ENCODE measurements at places on chromosomes 7 and 10. TPM values are rescaled to one million over a fixed set of nuclear protein-coding genes. Genes with fewer than 3 reads are reported as not detected.
A peak's percentile ranks its signal among the peaks of the same experiment; 100 is the strongest.

GRCh38 chr7:102215711-102216110 is 71.0 kb upstream of the SH2B2 start:
- H3K4me1 ChIP-seq: peaks cover 3% of the 10 kb centered on the region
- no peaks in the 10 kb centered on the region for H3K27me3 ChIP-seq
- peaks cover 6% of the 10 kb centered on the region for H3K36me3 ChIP-seq

LDB1 gene
- total RNA-seq: 76.4 TPM

- no peak for DNase-seq
- H3K27me3 ChIP-seq: no peaks in the 10 kb centered on the region
- H3K4me3 ChIP-seq: no peak overlapping the region
These were observed 202.8 kb upstream of the SMIM30 start for GRCh38 chr7:113321201-113321600.

KIAA1217 gene
- 2.0 TPM for total RNA-seq

GRCh38 chr10:109668703-109669102 is 254.6 kb downstream of the XPNPEP1 start:
- H3K27me3 ChIP-seq: no peaks in the 10 kb centered on the region
- no peaks in the 10 kb centered on the region for H3K4me1 ChIP-seq
- no peak for DNase-seq
- no peaks in the 10 kb centered on the region for H3K36me3 ChIP-seq

DNA sequence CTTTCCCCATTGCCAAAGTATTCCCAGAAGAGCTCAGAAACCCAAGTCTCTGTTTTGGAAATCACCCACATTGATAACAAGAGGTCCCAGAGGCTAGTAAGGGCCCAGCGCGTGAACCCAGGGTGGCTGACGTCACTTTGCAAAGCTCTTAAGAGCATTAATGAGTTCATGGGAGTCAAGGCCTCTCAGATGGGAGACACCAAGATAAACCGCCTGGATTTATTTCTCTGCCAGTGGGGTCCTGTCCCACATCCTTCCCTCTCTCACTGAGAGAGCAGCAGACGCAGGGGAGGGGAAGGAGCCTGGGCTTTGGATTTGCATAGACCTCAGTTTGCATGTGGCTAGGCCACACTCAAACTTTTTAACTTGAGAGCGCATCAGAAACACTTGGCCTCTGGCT is 184.8 kb upstream of the PDE1C start:
- H3K36me3 ChIP-seq: no peaks in the 10 kb centered on the region
- no peaks in the 10 kb centered on the region for H3K27me3 ChIP-seq
- H3K27ac ChIP-seq: no peak overlapping the region
- peak; percentile 21 for DNase-seq
- H3K4me1 ChIP-seq: no peaks in the 10 kb centered on the region

GRCh38 chr10:119190353-119190752 is 11.7 kb upstream of the PRDX3 start:
- H3K4me1 ChIP-seq: peaks cover 25% of the 10 kb centered on the region
- DNase-seq: no peak
- H3K27me3 ChIP-seq: no peaks in the 10 kb centered on the region
- H3K4me3 ChIP-seq: peak overlapping the region; percentile 51

DNA sequence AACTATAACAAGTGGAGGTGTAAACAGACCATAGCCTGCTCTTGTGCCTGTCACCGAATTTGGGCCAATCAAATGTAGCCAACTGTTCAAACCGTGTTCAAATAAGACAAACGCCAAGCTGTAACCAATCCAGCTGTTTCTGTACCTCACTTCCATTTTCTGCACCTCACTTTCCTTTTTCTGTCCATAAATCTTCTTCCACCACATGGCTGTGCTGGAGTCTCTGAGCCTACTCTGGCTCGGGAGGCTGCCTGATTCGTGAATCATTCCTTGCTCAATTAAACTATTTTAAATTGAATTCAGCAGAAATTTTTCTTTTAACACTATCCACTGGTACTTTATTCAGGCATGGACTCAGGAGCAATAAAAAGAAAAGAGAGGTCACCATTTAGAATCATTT is 29.9 kb upstream of the COL1A2 start:
- H3K36me3 ChIP-seq: no peaks in the 10 kb centered on the region
- no peak for DNase-seq
- peaks cover 13% of the 10 kb centered on the region for H3K27me3 ChIP-seq
- H3K27ac ChIP-seq: no peak overlapping the region
- no peak overlapping the region for H3K4me3 ChIP-seq
- no peaks in the 10 kb centered on the region for H3K4me1 ChIP-seq

GRCh38 chr7:112083776-112084355 is 122.3 kb downstream of the DOCK4 start:
- H3K36me3 ChIP-seq: no peaks in the 10 kb centered on the region
- no peak overlapping the region for H3K4me3 ChIP-seq
- DNase-seq: no peak
- H3K27me3 ChIP-seq: peaks cover 13% of the 10 kb centered on the region
- peaks cover 7% of the 10 kb centered on the region for H3K4me1 ChIP-seq

DNA sequence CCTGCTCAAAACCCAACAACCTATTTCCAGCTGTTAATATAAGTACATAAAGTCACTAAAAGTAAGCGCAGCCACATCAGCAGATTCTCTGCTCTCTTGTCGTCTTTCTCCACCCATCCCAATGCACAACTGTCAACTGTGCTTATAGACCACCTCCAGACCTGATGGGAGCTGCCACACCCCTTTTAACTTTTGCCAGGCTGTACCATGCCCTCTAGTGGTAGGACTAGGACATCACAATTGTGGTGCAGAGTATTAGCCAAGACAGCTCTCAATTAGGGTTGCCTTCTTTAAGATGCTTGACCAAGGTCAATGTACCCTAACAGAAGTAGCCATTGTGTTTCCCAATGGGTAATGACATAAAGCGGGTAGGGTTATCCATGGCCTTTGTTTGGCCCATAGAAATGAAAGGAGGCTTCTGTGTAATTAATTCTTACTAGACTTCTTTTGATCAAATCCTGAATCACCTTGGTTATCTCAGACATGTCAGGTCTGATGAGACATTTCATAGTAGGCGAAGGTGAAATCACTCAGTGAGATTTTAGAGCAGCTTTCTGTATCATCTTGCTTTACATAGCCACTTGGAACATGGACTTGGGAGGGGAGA is 68.1 kb downstream of the SCRN1 start:
- H3K4me1 ChIP-seq: peaks cover 1% of the 10 kb centered on the region
- H3K27me3 ChIP-seq: no peaks in the 10 kb centered on the region
- peak; percentile 81 for DNase-seq
- H3K4me3 ChIP-seq: no peak overlapping the region
- H3K36me3 ChIP-seq: no peaks in the 10 kb centered on the region

DNA sequence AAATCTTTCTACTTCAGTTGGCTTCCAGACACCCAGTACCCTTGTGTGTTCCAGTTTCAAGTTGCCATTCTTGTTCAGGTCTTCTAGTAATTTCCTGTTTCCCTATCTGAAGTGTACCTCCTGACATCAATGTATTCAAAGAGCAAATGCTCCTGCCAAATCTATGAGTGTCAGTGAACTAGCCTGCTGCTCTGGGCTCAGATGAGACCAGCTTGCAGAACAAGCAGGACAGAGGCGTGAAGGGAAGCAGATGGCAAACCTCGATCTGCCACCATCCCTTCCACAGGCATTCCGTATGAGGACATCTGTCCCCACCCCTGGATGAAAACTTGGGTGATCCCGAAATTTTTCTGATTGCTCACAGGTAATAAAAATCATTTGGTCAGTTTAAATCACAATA is 4.4 kb upstream of the MPP7 start:
- H3K4me3 ChIP-seq: no peak overlapping the region
- no peaks in the 10 kb centered on the region for H3K36me3 ChIP-seq
- H3K27ac ChIP-seq: no peak overlapping the region
- H3K27me3 ChIP-seq: peaks cover 52% of the 10 kb centered on the region
- no peak for DNase-seq

GRCh38 chr7:30173058-30173897 is 38.5 kb downstream of the MTURN start:
- H3K4me1 ChIP-seq: no peaks in the 10 kb centered on the region
- no peak for DNase-seq
- no peak overlapping the region for H3K27ac ChIP-seq
- H3K36me3 ChIP-seq: no peaks in the 10 kb centered on the region
- H3K4me3 ChIP-seq: no peak overlapping the region

DNA sequence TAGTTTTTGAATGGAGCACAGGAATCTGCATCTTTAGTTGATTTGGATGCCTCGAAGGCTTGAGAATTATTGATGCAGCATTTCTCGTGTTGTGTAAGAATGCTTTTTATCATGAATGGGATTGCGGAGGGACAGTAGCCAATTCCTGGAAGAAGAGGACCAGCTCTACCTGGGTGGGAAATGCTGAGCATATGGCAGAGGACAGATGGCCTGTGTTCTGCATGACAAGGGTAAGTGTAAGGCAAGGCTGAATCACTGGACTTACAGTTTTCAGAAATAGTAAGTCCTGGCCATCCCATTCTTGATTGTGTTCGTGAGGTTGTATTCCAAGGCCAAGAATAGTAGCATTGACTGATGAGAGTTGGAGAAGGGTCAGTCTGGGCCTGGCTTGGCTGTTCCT is 15.9 kb downstream of the RP9 start:
- no peaks in the 10 kb centered on the region for H3K4me1 ChIP-seq
- no peak overlapping the region for H3K4me3 ChIP-seq
- no peaks in the 10 kb centered on the region for H3K27me3 ChIP-seq

AUTS2 gene
- total RNA-seq: 2.1 TPM

- no peaks in the 10 kb centered on the region for H3K4me1 ChIP-seq
- no peak for DNase-seq
- no peaks in the 10 kb centered on the region for H3K27me3 ChIP-seq
- no peak overlapping the region for H3K4me3 ChIP-seq
- no peak overlapping the region for H3K27ac ChIP-seq
These were observed 42.9 kb upstream of the PCBD1 start for GRCh38 chr10:70931168-70931815.

CARD11 gene
- 96.2 TPM for total RNA-seq

GRCh38 chr7:55540226-55540858 is 32.0 kb downstream of the VOPP1 start:
- no peak for DNase-seq
- H3K4me3 ChIP-seq: no peak overlapping the region
- H3K4me1 ChIP-seq: peaks cover 61% of the 10 kb centered on the region
- peak overlapping the region; percentile 45 for H3K27ac ChIP-seq

UTF1 gene
- 0.19 TPM for total RNA-seq

DNA sequence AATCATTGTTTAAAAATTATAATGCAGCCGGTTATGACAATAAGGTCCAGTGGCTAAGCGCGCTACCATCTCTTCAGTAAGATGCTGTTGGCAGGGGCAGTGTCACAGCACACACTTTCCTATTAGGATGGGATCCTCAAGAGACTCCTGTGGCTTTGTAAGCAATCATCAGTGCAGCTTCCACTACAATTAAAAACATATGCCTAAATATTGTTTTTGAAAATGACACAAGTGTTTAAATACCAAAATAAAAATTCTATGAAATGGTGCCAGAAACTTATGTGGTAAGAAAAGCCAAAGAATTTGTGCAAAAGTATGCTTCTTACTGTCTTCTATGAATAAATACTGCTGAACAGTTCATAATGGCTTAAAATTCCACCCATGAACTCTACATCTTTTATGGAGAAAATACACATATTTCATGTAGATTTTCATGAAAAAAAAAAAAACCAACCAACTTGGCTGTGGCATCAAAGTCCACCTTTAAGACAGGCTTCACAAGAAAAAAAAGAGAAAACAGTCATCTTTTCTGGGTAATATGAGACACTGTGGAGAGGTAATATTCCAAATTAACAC is 132.8 kb downstream of the SEMA3C start:
- no peak for DNase-seq
- H3K4me3 ChIP-seq: no peak overlapping the region
- no peaks in the 10 kb centered on the region for H3K36me3 ChIP-seq

Data from activated CD4-positive, alpha-beta T cell treated with anti-CD3 and anti-CD28 coated beads, Interleukin-2, amount 10 ng/mL, durations not matched to agents 24 days and 14 days (primary cell).